ENCODE measurements at places on chromosomes 5 and 9.

DNA sequence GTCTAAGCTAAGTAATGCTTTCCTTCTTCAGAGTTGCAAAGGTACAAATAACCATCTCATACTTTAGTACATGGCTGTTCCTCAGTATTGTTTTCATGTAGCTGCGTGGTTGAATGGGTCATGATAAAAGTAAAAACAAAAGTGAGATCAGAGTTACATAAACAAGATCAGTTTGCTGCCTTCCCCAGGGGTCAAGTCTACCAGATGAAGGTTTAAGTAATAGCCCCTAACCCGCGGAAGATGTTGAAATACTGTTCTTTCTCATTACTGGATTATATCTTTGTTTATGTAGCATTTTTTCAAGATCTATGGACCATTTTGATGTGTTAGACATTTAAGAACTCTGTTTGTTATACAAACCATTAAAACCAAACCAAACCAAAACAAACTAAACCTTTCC lies 34.1 kb upstream of the ARRDC3 start:
- no peak for DNase-seq

DNA sequence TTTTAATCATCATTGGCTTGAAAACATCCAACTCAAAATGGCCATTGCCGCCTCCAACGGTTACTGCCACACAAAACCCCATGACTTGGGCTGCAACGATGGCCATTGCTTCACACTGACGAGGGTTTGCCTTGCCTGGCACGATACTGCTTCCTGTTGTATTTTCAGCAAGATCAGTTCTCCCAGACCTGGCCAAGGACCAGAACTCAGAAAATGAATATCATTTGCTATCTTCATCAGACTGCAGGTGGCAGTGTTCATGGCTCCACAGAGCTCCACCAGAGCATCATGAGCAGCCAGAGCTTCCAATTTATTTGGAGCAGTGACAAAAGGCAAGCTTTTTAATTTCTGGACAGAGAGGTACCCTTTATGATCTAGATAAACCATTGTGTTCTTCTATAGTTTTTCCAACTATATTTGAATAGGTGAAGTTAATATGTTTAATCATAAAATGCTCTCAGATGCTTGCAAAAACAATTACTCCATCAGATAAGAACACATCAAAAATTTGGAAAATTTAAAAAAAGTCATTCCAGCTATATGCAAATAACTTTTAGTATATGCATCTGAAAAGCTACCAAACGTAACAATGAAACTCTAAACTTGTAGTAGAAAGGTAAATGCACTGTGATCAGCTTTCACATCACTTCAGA lies 10.4 kb downstream of the AMACR start:
- DNase-seq, result peak; percentile 49

DNA sequence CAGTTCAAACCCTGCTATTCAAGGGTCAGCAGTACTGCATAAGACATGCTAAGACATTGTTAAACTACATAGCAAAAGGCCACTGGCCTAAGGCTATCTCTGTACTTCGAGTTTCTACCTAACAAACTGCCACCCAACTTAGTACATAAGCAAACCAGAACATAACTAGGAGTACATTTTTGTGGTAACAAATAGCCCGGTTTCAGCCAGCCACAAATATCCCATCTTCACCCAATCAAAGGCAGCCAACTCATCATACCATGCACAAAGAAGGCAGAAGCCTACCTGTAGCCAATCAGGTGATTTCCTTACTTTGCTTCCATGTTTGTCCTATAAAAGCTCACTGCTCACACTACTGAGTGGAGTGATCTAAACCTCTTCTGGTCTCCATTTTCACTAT lies 201.4 kb downstream of the SMARCA2 start:
- no peak for DNase-seq

- peak; percentile 21 for DNase-seq
These were observed 12.8 kb upstream of the SRP19 start for GRCh38 chr5:112848116-112848811.

DNA sequence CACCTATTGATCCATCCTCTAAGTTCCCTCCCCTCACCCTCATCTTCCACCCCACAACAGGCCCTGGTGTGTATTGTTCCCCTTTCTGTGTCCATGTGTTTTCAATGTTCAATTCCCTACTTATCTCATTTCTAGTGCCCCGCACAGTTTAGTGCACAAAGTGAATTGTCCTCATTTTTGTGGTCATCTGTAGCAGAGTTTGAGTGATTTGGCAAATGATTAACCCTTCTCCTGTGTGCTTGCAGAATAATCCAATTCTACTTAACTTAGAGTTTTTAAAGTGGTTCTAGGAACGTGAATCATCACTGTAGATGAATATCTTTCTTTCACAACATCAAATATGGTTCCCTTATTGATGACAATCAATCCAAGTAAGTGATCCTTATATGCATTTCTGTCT lies 6.3 kb upstream of the HAPLN1 start:
- DNase-seq, result no peak

DNA sequence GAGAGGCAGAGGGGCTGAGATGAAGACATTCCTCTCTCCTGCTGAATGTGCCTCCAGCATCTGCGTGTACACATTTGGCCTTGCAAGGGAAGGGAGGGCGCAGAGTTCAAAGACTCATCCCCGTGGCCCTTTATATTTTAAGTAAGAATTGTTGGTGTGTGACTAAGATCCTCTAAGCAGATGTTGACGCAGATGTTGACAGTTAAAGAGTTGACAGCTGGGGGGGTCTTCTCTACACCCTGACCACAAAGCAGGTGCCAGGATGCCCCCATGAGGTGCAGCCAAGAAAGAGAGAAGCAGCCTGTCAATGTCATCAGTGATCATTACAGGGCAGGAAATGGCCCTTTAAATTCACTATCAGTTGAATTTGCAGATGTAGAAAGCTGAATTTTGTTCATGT lies 262.9 kb downstream of the IRX1 start:
- DNase-seq, result no peak

GRCh38 chr5:126070481-126070880 lies 352.7 kb upstream of the GRAMD2B start:
- DNase-seq, result no peak

DNA sequence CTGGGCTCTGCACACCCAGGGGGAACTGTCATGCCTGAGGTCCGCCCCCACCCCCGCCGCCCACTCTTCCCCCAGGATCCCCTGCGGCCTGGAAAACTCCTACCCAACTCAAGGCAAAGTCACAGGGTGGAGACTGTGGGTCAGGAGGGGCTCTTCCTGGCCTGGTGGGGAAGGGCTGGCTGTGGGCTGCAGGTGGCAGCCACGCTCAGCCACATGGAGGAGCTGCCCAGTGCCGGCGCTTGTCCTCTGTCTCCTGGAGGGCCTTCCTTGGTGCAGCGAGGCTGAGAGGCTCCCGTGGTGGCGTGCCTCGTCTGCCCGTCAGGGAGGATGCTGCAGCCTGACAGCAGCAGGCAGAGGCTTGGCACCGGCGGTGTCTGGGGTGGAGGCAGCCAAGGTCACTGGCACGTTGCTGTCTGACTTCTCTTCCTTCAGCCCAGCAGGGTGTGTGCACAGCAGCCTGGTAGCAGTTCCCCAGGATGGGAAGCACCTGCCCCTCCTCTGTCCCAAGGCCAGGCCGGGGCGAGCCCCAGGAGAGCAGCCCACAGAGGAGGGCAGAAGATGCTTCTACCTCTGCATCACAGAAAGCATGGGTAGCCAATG lies 78.1 kb downstream of the ADAMTS2 start:
- DNase-seq, result no peak

- DNase-seq, result no peak
These were observed 188.7 kb downstream of the FBXL17 start for GRCh38 chr5:108193021-108193795.

DNA sequence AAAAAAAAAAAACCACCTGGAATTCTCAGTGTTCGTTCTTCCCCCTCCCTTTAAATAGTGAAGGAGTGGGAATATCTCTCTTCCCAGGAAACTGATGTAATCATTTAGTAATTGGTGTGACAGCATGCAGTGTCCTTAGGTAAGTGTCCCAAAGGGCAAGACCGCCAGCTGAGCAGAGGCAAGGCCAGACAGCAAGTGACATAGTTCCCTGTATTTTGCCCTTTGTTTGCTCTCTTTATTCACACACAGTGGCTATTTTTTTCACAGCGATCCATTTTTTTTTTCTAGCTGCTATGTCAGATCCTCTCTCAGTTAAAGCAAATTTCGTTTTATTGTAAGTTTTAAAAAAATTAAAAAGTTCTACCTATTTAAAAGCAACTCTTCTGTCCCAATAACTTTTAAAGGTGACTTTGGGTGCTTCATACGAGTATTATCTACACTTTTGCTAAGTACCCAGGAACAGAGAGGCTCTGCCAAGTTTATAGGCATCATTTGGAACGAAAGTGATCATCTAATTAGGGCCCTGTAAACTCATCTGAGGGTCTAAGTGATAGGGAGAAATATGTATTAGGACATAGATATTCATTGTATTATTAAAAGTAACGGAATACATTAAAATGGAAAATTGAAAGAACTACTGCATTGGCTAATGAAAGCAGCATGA lies 98.2 kb upstream of the ALDH1A1 start:
- DNase-seq, result no peak

- DNase-seq, result peak; percentile 50
These were observed 247.4 kb downstream of the PRELID2 start for GRCh38 chr5:145587710-145588109.

DNA sequence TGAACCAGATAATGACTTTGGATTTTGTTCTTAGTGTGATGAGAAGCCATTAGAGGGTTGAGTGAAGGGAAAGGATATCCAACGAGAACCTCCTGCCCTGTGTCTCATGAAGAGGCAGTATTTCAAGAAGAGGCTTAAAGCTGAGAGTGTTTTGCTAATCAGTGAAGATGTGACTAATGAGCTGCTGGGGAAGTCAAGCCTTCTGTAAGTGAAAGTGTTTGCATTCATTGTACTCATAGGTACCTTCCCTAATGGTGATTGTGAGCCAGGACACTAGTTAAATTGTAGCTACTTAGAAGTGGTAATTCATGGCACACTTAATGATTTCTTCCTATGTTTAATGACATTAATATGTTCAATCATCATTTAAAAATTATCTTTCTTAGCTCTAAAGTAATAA lies 23.7 kb downstream of the PIP5K1B start:
- no peak for DNase-seq

DNA sequence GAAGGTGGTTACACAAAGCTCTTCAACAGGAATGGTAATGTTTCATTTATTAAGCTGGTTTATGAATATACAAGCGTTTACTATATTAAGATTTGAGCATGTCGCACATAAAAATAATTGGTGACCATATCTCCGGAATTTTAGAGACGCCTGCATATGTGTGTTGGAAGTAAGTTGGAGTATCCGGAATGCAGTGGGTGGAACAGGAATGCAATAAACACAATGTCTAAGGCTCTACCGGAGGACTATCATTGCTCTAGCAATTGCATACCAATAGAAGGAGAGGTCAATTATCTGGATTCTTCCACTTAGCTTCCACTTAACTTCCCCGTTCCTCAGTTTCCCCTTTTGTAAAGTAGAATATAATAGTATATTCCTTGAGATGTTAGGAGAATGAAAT lies 1.1 kb upstream of the CEP78 start:
- DNase-seq, result no peak

DNA sequence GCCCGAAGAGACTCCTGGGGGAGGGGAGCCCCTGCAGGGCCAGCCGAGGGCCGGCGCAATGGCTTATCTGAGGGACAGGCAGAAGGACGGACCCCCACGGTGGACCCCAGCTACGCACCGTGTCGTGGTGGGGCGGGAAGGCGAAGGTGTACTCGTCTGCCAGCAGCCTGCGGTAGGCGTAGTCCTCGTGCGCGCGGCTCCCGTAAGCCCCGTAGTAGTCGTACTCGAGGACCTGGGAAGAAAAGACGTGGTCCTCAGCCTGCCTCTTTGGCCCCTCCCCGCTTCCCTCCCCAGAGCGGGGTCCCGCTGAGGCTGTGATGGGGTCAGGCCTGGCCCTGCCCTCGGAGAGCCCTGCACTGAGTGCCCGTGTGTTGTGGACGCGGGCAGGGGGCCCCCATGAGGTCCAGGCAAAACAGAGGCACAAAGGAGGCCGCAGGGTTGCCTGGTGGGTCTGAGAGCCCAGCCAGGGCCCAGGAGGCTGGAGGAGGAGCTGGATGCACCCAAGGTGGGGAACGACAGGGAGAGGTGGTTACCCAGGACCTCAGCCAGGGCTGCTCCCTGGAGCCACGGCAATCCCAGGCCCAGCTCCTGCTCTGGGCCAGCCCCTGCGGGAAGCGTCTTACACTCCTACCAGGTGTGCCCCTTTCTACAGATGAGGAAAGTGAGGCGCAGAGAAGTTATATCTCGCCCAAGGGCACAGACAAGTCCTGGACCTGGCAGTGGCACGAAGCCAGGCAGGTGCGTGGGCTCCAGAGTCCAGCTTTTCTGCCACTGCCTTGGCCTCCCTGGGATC lies 35.2 kb downstream of the SARDH start:
- DNase-seq, result no peak

DNA sequence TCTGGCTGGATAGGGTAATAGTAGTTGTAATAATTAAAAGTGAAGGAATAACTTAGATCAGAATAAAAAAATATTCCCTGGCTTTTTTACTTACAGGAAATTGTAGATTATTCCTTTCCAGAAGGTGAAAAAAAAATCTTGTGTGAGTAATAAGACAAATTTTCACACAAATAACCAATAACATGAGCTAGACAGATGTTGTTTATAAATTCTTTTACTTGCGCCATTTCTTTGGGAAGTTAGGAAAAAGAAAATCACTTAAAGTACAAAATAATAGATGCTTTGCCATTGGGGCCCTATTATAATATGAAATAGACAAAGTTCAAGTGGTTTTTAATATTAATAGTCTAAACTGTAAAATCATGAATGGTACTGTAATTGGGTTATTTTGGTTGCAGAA lies 204.1 kb downstream of the ARRDC3 start:
- no peak for DNase-seq

GRCh38 chr5:153504726-153505125 lies 14.3 kb downstream of the GRIA1 start:
- no peak for DNase-seq

- DNase-seq, result peak; percentile 34
These were observed 19.8 kb downstream of the TNFSF15 start for GRCh38 chr9:114785866-114786650.

- peak; percentile 50 for DNase-seq
These were observed 35.6 kb downstream of the CD180 start for GRCh38 chr5:67160985-67161384.

GRCh38 chr9:13716090-13716489 lies 436.6 kb upstream of the MPDZ start:
- DNase-seq, result no peak

GRCh38 chr9:110069326-110070248 lies 138.4 kb downstream of the C9orf152 start:
- peak; percentile 28 for DNase-seq

- DNase-seq, result no peak
These were observed 101.4 kb upstream of the SMARCA2 start for GRCh38 chr9:1913631-1914330.

All from Calu3 (cell line).